ELR (cell line): ENCODE measurements at places on chromosomes 2 and 18.

GRCh38 chr2:43326101-43326825 lies 99.9 kb upstream of the ZFP36L2 start:
- no peak for DNase-seq

GRCh38 chr2:47051562-47051961 lies 103.5 kb downstream of the STPG4 start:
- no peak for DNase-seq

GRCh38 chr2:111618226-111618977 lies 265.6 kb downstream of the ANAPC1 start:
- DNase-seq: no peak

- DNase-seq: no peak
Measured at GRCh38 chr2:75030218-75031009, 72.0 kb downstream of the POLE4 start.

- DNase-seq: no peak
Measured at GRCh38 chr2:203786549-203787351, 80.3 kb downstream of the CD28 start.

DNA sequence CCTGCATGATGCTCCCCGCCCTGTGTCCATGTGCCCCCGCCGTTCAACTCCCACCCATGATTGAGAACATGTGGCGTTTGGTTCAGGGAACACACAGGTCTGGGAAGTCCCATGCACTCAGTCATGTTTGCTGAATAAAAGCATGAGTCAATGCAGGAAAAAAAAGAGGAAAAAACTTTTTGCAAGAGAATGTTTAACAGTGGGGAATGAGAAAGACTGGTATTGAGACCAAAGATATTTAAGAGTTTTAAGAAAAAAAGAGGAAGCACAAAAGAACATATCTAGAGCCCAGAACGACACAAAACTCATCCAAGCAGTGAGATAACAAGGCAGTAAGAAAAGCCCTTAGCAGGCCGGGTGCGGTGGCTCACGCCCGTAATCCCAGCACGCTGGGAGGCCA lies 279.2 kb upstream of the THSD7B start:
- no peak for DNase-seq

DNA sequence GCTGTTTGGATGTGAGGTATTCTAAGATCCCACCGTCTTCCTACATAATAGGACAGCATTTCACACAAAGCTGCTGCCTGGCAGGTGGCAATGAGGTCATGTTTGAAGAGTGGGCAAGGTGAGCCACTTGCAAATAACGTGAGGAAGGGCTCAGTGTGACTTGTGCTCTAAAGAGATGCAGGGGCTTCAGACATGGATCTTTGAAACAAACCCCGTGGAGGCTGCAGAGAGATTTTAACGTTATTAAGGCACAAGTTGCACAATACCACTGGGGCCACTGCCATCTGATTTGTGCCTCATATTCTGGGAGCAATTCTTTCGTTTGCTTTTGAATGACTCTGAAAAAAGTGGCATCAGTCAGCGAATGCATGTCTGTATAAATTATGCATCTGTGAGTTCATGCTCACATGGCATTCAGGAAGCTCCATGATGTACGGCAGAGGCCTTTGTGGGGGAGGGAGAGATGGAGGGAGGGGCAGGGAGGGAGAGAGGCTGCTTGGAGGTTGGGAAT lies 362.0 kb downstream of the SOX11 start:
- DNase-seq: no peak

GRCh38 chr2:46364797-46365457 lies 67.7 kb downstream of the EPAS1 start:
- DNase-seq: peak; percentile 82
